ENCODE measurements at places on chromosomes 13 and 19. TPM values are rescaled to one million over a fixed set of nuclear protein-coding genes. Genes with fewer than 3 reads are reported as not detected.

PLPPR3 gene
- total RNA-seq = not detected

PNMA8C gene
- not detected for total RNA-seq

FCAR gene
- total RNA-seq = not detected

RFX1 gene
- total RNA-seq = 10.1 TPM

C19orf73 gene
- total RNA-seq = 0.90 TPM

FAM124A gene
- 1.5 TPM for total RNA-seq

ZNF433 gene
- total RNA-seq = 2.7 TPM

CDX2 gene
- not detected for total RNA-seq

FUT6 gene
- not detected for total RNA-seq

- no peaks in the 10 kb centered on the region for H3K4me1 ChIP-seq
- DNase-seq = no peak
- no peaks in the 10 kb centered on the region for H3K36me3 ChIP-seq
- no peak overlapping the region for H3K4me3 ChIP-seq
- no peak overlapping the region for H3K27ac ChIP-seq
Measured at GRCh38 chr13:24263632-24264031, 45.7 kb upstream of the C1QTNF9 start.

- H3K27me3 ChIP-seq = no peaks in the 10 kb centered on the region
- H3K4me1 ChIP-seq = no peaks in the 10 kb centered on the region
- H3K36me3 ChIP-seq = peaks cover 46% of the 10 kb centered on the region
- no peak overlapping the region for H3K4me3 ChIP-seq
- DNase-seq = peak; percentile 82
Measured at GRCh38 chr19:42295831-42296525, 6.0 kb upstream of the PRR19 start.

DNA sequence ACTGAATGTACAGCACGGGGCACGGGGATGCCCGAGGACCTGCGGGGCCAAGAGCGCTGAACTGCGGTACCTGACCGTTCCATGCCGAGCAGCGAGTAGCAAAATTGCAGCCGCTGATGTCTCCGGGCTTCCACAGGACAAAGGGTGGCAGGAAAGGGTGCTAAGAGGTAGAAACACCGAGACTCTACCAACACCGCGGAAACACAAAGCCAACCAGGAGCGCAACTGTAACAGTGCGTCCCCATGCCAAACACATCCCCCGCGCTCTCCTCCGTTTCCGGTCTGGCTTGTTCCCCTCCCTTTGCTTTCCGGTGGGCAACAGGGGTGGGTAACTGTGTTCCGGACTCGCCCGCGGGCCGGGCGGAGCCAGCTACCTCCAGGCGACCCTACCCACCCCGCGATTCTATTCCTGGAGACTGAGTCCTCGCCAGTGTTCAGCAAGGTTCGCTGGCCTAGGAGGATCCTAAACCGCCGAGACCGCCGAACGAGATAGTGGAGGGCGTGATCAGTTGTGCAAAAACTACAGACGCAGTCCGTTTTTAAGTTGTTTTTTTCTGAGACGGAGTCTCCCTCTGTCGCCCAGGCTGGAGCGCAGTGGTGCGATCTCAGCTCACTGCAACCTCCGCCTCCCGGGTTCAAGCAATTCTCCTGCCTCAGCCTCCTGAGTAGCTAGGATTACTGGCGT is 34.9 kb upstream of the NEK3 start:
- H3K27ac ChIP-seq = peak overlapping the region; percentile 87
- H3K4me3 ChIP-seq = peak overlapping the region; percentile 85
- no peaks in the 10 kb centered on the region for H3K27me3 ChIP-seq

GRCh38 chr19:13505761-13506470 is 363 bp downstream of the CACNA1A start:
- DNase-seq = no peak
- H3K4me3 ChIP-seq = peak overlapping the region; percentile 48
- H3K27ac ChIP-seq = no peak overlapping the region
- H3K4me1 ChIP-seq = no peaks in the 10 kb centered on the region
- no peaks in the 10 kb centered on the region for H3K36me3 ChIP-seq
- H3K27me3 ChIP-seq = peaks cover 4% of the 10 kb centered on the region

GRCh38 chr13:46515803-46516202 is 37.2 kb upstream of the LRCH1 start:
- H3K27me3 ChIP-seq = no peaks in the 10 kb centered on the region
- DNase-seq = no peak
- H3K4me3 ChIP-seq = no peak overlapping the region
- no peaks in the 10 kb centered on the region for H3K36me3 ChIP-seq

- no peaks in the 10 kb centered on the region for H3K36me3 ChIP-seq
- no peaks in the 10 kb centered on the region for H3K27me3 ChIP-seq
- no peaks in the 10 kb centered on the region for H3K4me1 ChIP-seq
- H3K27ac ChIP-seq = no peak overlapping the region
- DNase-seq = no peak
Measured at GRCh38 chr19:8030960-8031359, 21.6 kb upstream of the CCL25 start.

DNA sequence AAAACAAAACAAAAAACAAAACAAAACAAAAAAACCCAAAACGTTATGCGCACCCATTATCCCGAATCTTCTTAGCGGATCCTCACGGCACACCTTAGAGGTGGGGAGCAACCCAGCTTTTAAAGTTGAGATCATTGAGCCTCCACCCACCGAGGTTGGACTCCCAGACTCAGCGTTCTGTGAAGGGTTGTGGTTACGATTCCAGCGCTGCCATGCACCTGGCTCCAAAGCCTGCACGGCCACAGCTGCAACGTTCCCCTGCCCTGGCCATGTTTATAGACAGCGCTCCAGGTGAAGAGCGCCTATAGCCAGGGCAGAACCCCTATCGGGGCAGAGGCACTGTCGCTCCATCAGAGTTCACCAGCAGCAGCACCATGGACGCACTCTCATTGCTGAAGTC is 18.7 kb upstream of the LILRA2 start:
- H3K27me3 ChIP-seq = no peaks in the 10 kb centered on the region
- no peaks in the 10 kb centered on the region for H3K36me3 ChIP-seq
- no peaks in the 10 kb centered on the region for H3K4me1 ChIP-seq
- H3K27ac ChIP-seq = no peak overlapping the region

GRCh38 chr19:9531933-9532332 is 6.5 kb downstream of the ZNF426 start:
- peaks cover 5% of the 10 kb centered on the region for H3K4me1 ChIP-seq
- H3K27ac ChIP-seq = no peak overlapping the region
- no peak for DNase-seq
- H3K36me3 ChIP-seq = peaks cover 97% of the 10 kb centered on the region
- no peaks in the 10 kb centered on the region for H3K27me3 ChIP-seq
- H3K4me3 ChIP-seq = no peak overlapping the region

- DNase-seq = no peak
- no peaks in the 10 kb centered on the region for H3K4me1 ChIP-seq
- H3K4me3 ChIP-seq = no peak overlapping the region
- H3K27ac ChIP-seq = no peak overlapping the region
- no peaks in the 10 kb centered on the region for H3K36me3 ChIP-seq
Measured at GRCh38 chr13:107438251-107438650, 777.1 kb downstream of the LIG4 start.

DNA sequence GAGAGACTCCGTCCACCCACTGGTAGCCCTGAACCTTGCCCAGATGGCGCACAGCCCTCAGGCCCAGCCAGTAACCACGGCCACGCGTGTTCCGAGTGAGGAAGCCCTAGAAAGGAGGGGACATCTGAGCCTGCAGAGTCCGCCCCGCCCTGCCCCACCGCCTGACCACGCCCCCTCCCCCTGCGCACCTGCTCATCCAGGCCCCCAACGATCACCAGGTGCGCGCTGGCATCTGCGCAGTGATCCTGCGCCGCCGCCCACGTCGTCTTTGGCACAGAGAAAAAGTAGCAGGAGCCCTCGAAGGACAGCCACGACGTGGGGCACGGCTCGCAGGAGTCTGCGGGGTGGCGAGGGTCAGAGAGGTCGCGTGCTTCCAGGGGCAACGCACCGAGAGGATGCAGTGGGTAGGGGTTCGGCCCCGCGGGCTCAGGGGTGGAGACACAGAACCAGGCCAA is 2.1 kb downstream of the CLEC4G start:
- H3K27me3 ChIP-seq = no peaks in the 10 kb centered on the region
- H3K36me3 ChIP-seq = no peaks in the 10 kb centered on the region
- no peak for DNase-seq
- no peak overlapping the region for H3K27ac ChIP-seq

DNA sequence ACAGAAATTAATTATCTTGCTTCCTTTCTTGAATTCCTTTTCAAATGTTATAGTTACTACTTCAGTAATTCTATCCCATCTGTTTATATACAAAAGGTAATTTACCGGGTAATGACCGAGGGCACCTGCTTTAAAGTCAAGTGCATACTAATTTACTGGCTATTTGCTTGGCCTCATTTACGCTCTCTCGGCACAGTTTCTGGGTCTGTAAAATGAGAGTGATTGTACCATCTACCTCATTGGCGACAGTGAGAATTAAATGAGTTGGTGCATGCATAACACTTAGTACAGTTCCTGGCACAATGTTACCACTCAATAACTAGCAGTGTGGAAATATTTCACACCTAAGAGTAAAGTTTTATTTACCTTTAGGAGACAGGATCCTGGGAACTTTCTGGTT is 111.6 kb downstream of the GGACT start:
- H3K4me1 ChIP-seq = no peaks in the 10 kb centered on the region
- no peak overlapping the region for H3K27ac ChIP-seq
- DNase-seq = no peak
- H3K36me3 ChIP-seq = no peaks in the 10 kb centered on the region
- H3K4me3 ChIP-seq = no peak overlapping the region

GRCh38 chr13:38636073-38636472 is 50.8 kb upstream of the FREM2 start:
- DNase-seq = no peak
- H3K4me3 ChIP-seq = no peak overlapping the region
- H3K4me1 ChIP-seq = no peaks in the 10 kb centered on the region
- H3K27ac ChIP-seq = no peak overlapping the region
- H3K27me3 ChIP-seq = no peaks in the 10 kb centered on the region
- H3K36me3 ChIP-seq = no peaks in the 10 kb centered on the region

DNA sequence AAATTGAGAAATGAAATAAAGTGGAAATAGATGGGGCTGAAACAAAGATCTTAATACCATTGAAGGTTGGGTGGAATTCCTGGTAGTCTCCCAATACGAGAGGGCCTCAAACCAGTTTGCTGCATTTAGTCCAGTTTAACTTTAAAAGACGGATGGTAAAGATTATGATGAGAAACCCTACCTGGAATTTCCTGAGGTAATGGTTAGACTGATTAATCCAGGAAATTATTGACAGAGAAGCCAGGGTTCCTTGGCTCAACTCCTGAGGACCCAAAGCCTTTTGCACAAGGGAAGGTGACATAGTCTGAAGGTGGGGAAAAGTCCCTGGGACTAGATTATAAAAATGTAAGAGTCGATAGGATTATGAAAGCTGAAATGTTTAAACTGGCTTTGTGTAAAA is 133.2 kb upstream of the SLITRK5 start:
- no peaks in the 10 kb centered on the region for H3K27me3 ChIP-seq
- no peak overlapping the region for H3K4me3 ChIP-seq
- H3K27ac ChIP-seq = no peak overlapping the region
- DNase-seq = no peak

DNA sequence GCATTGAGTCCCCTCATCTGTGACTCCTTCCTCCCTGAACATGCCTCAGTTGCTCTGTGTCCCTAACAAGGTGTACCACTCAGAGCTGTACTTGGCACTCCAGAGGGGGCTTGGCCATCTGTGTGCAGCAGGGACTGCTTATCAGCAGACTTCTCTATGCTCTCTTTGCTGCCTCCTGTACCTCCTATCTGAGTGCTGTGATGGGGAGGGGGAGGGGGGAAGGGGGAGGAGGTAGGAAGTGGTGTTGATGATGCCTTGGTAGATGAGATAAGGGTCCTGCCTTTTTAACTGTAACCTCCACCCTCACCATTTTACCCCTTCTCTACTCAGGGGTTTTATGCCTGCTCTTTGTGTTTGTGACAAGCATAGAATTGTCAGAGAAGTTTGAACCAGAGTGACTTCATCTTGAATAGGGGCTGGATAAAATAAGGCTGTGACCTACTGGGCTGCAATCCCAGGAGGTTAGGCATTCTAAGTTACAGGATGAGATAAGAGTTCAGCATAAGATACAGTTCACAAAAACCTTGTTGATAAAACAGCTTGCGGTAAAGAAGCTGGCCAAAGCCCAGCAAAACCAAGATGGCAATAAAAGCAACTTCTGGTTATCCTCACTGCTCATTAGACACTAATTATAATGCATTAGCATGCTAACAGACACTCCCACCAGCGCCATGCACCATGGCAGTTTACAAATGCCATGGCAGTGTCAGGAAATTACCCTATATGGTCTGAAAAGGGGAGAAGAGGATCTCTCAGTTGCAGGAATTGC is 13.2 kb downstream of the PCDH8 start:
- DNase-seq = no peak
- H3K4me1 ChIP-seq = no peaks in the 10 kb centered on the region
- H3K27ac ChIP-seq = no peak overlapping the region
- H3K36me3 ChIP-seq = no peaks in the 10 kb centered on the region
- H3K27me3 ChIP-seq = peaks cover 2% of the 10 kb centered on the region
- H3K4me3 ChIP-seq = no peak overlapping the region

GRCh38 chr13:75764926-75765310 is 128.8 kb downstream of the LMO7 start:
- no peak for DNase-seq
- H3K4me3 ChIP-seq = peak overlapping the region; percentile 69
- peak overlapping the region; percentile 89 for H3K27ac ChIP-seq
- H3K4me1 ChIP-seq = peaks cover 47% of the 10 kb centered on the region

- H3K36me3 ChIP-seq = peaks cover 4% of the 10 kb centered on the region
- peaks cover 16% of the 10 kb centered on the region for H3K4me1 ChIP-seq
- peak overlapping the region; percentile 73 for H3K4me3 ChIP-seq
- H3K27me3 ChIP-seq = no peaks in the 10 kb centered on the region
Measured at GRCh38 chr13:44434766-44435141, 61.1 kb downstream of the SERP2 start.

DNA sequence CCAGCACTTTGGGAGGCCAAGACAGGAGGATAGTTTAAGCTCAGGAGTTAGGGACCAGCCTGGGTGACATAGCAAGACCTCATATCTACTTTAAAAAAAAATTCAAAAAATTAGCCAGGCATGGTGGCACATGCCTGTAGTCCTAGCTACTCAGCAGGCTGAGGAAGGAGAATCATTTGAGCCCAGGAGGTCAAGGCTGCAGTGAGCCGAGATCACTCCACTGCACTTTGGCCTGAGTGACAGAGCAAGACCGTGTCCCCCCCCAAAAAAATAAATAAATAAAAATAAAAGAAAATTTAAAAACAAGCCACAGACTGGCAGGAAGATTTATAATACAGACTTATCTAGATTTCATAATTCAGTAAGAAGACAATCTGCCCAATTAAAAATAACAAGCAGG is 14.8 kb downstream of the PSPC1 start:
- no peak overlapping the region for H3K27ac ChIP-seq
- DNase-seq = no peak
- no peaks in the 10 kb centered on the region for H3K27me3 ChIP-seq
- H3K4me1 ChIP-seq = peaks cover 7% of the 10 kb centered on the region

GRCh38 chr19:13935765-13936510 is 2.3 kb downstream of the PODNL1 start:
- no peak overlapping the region for H3K27ac ChIP-seq
- peaks cover 7% of the 10 kb centered on the region for H3K36me3 ChIP-seq
- DNase-seq = no peak
- H3K27me3 ChIP-seq = peaks cover 3% of the 10 kb centered on the region
